ENCODE measurements at places on chromosomes 5 and 9.

DNA sequence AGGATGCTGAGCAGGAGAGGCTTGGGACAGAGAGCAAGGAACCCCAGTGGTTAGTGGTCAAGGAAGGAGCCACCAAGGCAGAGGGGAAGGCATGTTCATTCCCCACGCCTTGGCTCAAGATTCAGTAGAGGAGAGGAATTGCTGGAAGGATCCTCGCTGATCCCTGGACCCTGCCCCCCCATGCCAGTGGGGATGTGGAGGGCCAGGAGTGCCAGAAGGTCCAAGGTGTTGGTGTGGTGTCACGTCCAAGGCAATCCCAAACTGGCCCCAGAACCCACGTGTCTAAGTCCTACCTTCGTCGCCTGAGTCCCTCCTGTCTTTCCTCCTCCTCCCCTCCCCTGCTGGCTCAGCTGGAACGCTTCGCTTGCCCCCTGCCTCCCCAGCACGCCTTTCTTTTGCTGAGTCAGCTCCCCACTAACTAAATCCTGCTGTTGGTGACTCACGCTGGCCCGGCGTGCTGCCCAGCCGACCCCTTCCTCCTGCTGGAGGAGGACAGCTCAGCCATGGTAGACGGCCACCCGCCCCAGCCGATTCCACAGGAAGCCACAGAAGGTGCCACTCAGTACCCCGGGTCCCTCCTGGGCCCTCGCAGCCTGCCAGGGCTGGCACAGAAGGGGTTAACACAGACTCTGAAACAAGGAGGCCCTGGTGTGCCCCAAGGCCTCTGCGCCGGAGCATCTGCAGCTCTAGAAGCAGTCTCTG, 37.6 kb upstream of the ORM1 start:
- no peak for DNase-seq
- no peaks in the 10 kb centered on the region for H3K27me3 ChIP-seq
- no peak overlapping the region for H3K4me3 ChIP-seq
- H3K27ac ChIP-seq: no peak overlapping the region

DNA sequence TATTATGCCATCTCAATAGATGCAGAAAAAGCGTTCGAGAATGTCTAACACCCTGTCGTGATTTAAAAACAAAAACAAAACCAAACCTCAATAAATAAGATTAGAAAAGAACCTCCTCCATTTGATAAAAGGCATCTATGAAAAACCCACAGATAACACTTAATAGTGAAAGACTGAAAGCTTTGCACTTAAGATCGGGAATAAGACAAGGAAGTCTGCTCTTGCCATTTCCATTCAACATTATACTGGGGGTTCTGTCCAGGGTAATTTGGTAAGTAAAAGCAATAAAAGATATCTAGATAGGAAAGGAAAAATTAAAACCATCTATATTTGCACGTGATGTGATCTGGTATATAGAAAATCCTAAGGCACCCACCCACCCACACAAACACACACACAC, 7.3 kb upstream of the EXOSC3 start:
- H3K4me3 ChIP-seq: no peak overlapping the region
- no peaks in the 10 kb centered on the region for H3K4me1 ChIP-seq
- no peaks in the 10 kb centered on the region for H3K36me3 ChIP-seq

DNA sequence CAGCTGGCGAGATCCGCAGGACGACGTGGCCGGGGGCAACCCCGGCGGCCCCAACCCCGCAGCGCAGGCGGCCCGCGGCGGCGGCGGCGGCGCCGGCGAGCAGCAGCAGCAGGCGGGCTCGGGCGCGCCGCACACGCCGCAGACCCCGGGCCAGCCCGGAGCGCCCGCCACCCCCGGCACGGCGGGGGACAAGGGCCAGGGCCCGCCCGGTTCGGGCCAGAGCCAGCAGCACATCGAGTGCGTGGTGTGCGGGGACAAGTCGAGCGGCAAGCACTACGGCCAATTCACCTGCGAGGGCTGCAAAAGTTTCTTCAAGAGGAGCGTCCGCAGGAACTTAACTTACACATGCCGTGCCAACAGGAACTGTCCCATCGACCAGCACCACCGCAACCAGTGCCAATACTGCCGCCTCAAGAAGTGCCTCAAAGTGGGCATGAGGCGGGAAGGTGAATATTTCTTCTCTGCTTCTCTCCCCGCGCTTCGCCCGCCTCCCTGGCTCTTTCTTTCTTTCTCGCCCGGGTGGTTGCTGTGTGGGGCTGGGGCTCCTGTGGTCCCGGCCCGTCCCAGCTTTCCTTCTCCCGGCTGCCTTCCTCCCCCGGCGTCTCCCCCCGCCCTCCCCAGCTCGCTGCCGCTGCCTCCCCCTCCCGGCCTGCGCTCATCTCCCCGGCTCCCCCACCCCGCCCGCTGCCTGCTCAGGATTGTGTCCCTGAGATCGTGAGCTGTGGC, 2.2 kb downstream of the NR2F1 start:
- H3K4me3 ChIP-seq: peak overlapping the region; percentile 89
- DNase-seq: no peak
- H3K36me3 ChIP-seq: peaks cover 4% of the 10 kb centered on the region
- H3K4me1 ChIP-seq: peaks cover 32% of the 10 kb centered on the region
- peaks cover 52% of the 10 kb centered on the region for H3K27me3 ChIP-seq

DNA sequence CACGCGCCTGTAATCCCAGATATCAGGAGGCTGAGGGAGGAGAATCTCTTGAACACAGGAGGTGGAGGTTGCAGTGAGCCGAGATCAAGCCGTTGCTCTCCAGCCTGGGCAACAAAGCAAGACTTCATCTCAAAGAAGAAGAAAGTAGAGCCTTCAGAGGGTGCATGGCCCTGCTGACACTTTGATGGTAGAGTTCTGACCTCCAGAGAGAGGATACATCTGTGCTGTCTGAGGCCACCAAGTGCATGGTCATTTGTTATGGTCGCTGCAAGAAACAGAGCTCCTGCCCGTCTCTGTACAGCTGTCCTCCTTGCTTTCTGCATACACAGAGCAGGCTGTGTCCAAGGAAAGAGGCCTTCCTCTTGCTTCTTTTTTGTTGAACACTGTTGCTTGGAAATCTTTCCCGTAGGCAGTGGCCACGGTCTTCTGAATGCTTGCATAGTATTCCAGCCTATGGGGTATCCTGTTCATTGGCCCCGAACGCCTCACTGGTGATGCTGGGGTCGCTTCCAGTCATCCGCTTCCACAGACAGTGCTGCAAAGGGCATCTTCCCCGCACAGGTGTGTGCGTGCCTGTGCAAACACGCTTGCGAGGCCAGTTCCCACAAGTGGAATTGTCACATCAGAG, 36.8 kb upstream of the UNC5A start:
- no peaks in the 10 kb centered on the region for H3K36me3 ChIP-seq
- no peak overlapping the region for H3K4me3 ChIP-seq
- H3K27ac ChIP-seq: no peak overlapping the region

DNA sequence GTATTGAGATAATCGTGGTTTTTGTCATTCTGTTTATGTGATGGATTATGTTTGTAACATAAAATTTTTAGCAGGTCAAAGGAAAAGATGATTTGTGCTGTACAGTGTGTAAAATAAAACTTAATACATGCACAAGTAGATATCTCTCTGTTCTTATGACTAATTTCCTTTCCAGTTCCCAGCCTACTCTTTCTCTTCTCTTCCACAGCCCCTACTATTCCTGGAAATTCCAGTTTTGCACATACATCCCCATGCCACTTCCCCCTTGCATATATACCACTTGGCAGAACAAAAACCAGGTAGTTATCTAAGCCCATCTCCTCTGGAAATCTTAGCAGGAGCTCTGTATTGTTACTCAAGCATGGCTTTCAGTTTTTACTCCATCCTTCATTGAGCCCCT, 20.2 kb downstream of the TEK start:
- no peak for DNase-seq
- H3K4me3 ChIP-seq: no peak overlapping the region
- H3K4me1 ChIP-seq: no peaks in the 10 kb centered on the region
- H3K36me3 ChIP-seq: no peaks in the 10 kb centered on the region
- H3K27me3 ChIP-seq: no peaks in the 10 kb centered on the region

- H3K27ac ChIP-seq: no peak overlapping the region
- no peak overlapping the region for H3K4me3 ChIP-seq
- no peaks in the 10 kb centered on the region for H3K36me3 ChIP-seq
- DNase-seq: no peak
- peaks cover 10% of the 10 kb centered on the region for H3K27me3 ChIP-seq
Measured at GRCh38 chr5:158824241-158824882, 275.4 kb downstream of the EBF1 start.

DNA sequence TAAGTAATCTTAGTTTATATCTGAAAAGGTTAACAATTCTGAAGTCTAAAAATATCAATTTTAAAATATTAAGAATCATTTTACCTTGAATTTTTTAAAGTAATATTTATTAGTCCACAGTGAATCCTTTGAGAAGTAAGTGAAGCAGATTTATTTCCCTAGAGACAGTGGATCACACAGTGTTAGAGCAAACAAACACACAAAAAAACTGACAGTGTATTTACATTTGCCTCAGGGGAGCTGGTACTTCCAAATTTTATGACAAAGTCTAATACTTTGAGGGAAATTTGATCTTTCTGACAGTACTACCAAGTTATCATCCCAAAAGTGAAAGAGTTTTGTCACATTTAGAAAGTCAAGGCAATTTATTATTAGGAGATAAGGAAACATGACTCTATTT, 1750.6 kb upstream of the CDH9 start:
- H3K27me3 ChIP-seq: no peaks in the 10 kb centered on the region
- H3K36me3 ChIP-seq: no peaks in the 10 kb centered on the region
- no peak overlapping the region for H3K27ac ChIP-seq
- no peak overlapping the region for H3K4me3 ChIP-seq

GRCh38 chr5:179814090-179814489, 6.6 kb upstream of the SQSTM1 start:
- H3K4me1 ChIP-seq: peaks cover 12% of the 10 kb centered on the region
- peaks cover 4% of the 10 kb centered on the region for H3K36me3 ChIP-seq
- no peak for DNase-seq
- H3K27me3 ChIP-seq: no peaks in the 10 kb centered on the region
- no peak overlapping the region for H3K4me3 ChIP-seq

DNA sequence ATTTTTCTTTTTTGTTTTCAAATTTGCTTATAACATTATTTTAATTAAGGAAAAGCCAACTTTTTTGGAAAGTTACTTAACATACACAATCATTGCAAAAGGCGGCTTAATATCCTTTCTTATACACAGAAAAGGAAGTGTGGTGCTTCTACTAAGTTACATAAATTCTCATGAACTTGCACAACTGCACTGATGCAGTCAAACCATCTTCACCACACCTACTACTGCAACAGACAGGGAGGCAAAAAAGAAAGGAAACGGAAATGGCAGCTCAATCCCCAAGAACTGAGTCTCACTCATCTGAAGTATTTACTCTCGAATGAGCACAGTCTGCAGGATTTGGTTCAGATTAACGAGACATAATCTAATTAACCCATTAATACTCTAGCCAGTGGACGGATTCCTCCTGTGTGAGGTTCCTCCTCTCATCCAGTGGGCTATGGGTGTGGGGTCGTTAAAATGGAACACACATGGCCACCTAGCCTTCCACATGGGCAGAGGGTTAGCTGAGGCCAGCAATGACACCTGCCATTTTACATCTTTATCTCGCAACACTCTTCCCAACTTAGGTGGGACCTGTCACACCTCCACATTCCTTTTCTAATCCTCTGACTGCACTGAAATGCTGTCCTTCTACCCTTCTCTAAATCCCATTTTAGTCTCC, 30.0 kb downstream of the GOLM1 start:
- H3K4me3 ChIP-seq: no peak overlapping the region
- H3K36me3 ChIP-seq: no peaks in the 10 kb centered on the region
- H3K27me3 ChIP-seq: peaks cover 5% of the 10 kb centered on the region
- H3K27ac ChIP-seq: no peak overlapping the region

DNA sequence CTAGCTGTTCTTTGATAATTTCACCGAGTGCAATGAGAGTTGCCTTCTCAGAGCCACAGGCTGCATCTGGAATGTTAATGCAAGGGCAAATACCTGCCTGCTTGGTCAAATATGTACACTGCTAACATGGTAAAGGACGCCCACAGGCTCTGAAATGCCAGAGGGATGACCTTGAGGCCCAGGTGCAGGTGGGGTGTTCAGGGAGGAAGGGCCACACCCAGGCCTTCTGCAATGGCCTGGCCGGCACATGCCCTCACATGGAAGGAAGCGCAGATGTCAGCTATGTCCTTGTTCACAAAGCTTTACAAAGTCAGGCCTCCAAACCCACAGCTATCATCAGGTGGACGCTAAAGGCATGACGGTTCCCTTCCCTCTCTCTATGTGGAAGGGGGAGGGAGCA, 48.6 kb downstream of the HRH2 start:
- peaks cover 2% of the 10 kb centered on the region for H3K36me3 ChIP-seq
- H3K27ac ChIP-seq: no peak overlapping the region
- DNase-seq: no peak
- no peaks in the 10 kb centered on the region for H3K27me3 ChIP-seq

- H3K27ac ChIP-seq: no peak overlapping the region
- H3K27me3 ChIP-seq: no peaks in the 10 kb centered on the region
- DNase-seq: no peak
- H3K4me3 ChIP-seq: no peak overlapping the region
- no peaks in the 10 kb centered on the region for H3K36me3 ChIP-seq
- H3K4me1 ChIP-seq: no peaks in the 10 kb centered on the region
Measured at GRCh38 chr5:68504306-68504705, 288.8 kb downstream of the PIK3R1 start.

GRCh38 chr9:21078702-21079101, 960 bp upstream of the IFNB1 start:
- no peak overlapping the region for H3K4me3 ChIP-seq
- H3K4me1 ChIP-seq: peaks cover 34% of the 10 kb centered on the region
- no peak overlapping the region for H3K27ac ChIP-seq
- DNase-seq: no peak
- no peaks in the 10 kb centered on the region for H3K27me3 ChIP-seq
- no peaks in the 10 kb centered on the region for H3K36me3 ChIP-seq

- DNase-seq: no peak
- H3K4me1 ChIP-seq: no peaks in the 10 kb centered on the region
- no peaks in the 10 kb centered on the region for H3K36me3 ChIP-seq
- no peaks in the 10 kb centered on the region for H3K27me3 ChIP-seq
- no peak overlapping the region for H3K4me3 ChIP-seq
Measured at GRCh38 chr5:92553326-92553725, 1027.7 kb downstream of the NR2F1-AS1 start.

DNA sequence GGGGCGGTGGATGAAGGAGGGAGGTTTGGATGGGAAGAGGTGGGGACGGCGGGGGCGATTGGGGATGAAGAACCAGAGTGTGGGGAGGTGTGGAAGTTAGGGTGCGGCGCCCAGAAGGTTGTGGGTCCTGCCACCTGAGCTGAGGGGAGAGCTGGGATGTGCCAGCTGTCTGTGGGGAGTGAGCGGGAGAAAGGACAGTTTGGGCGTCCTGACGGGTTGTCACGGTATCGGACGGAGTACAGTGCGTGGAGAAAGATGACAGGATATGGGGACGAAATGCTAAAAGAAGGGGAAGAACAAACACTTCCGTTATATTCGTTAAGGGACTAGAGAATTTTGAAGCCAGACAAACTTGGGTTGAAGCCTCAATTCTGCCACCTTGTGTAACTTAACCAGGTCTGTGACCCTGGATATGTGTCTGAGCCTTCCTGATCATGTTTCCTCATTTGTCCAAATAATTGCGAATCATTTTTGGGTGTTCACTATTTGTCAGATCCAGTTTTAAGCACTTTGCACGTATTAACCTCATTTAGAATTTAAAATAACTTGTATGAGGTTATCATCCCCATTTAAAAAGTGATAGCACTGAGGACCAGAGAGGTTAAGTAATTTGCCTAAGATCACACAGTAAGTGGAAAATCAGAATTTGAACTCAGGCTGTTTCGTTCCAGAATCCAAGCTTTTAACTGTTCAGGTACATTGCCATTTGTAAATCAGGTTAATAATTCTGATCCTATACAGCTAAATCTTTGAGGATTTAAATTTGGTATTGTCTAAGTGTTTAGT, 689 bp downstream of the CNTRL start:
- peak overlapping the region; percentile 81 for H3K4me3 ChIP-seq
- peaks cover 7% of the 10 kb centered on the region for H3K36me3 ChIP-seq
- peak overlapping the region; percentile 94 for H3K27ac ChIP-seq
- H3K27me3 ChIP-seq: no peaks in the 10 kb centered on the region
- no peak for DNase-seq

Measured in activated T-cell treated with anti-CD3 and anti-CD28 coated beads, Interleukin-2, amount 50 U/mL, for 72 hours (primary cell).